DMS79 treated with DMSO at 0.1 percent for 48 hours (cell line): ENCODE measurements at places on chromosomes 16 and 17.
A peak's percentile ranks its signal among the peaks of the same experiment; 100 is the strongest.

GRCh38 chr16:27444015-27444414 lies 42.0 kb downstream of the IL21R start:
- no peak for DNase-seq

- DNase-seq: no peak
These were observed 331.8 kb downstream of the TMEM114 start for GRCh38 chr16:8258523-8258922.

- DNase-seq: no peak
These were observed 5.6 kb upstream of the TMEM88 start for GRCh38 chr17:7849130-7849750.

- DNase-seq: no peak
These were observed 248.8 kb downstream of the HS3ST3A1 start for GRCh38 chr17:13352747-13353415.

- DNase-seq: no peak
These were observed 7.1 kb upstream of the CMTM4 start for GRCh38 chr16:66703406-66704215.

DNA sequence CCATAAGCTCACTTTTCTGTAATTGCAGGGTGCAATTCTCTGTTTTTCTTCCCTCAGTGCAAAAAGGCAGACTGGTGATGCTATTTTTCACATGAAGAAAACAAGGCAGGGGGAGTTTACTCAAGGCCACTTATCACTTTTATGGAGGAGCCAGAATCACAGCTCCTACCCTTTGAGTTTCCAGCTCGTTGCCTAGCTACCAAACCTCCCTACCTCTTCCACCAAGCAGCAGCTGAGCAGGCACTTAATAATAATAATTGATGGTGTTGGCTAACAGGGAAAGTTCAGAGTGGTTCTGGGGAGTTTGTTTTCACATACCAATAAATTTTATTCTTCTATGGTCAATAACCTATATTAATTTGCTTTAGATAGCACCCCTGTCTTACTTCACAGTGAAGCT lies 31.9 kb upstream of the MPHOSPH6 start:
- DNase-seq: peak; percentile 25

DNA sequence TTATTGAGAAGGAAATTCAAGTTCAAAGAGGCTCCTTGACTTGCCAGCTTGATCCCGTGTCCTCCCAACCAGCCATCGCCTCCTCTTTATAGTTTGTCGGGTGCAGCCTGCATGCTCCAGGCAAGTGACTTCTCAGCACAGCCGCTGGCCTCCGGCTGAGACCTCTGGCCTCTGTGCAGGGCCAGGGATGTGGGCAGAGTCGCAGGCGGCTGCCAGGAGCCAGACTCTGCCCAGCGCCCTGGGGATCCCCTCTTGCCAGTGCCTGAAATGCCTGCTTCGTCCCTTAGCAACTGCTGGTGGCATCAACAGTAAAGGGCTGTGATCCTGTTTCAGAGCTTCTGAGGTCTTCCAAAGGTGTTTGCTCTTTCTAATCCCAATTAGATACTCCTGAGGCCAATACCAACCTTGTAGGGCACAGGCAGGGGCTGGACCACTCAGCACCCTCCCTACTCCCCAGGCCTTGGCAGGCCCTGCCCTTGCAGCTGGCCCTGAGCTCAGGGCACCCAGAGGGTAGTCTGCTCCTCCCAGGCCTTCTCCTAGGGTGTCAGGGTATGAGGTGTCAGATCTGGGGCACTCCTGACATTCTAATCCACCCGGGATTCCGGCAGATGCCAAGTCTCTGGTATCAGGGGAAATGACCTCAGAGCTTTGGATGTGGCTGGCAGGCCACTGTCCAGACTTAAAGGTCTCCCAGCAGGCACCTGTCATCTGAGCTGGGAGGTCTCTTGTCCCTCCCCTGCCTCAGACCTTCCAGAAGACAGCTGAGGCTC lies 68.0 kb upstream of the SIAH1 start:
- DNase-seq: no peak

GRCh38 chr16:13793841-13794409 lies 126.0 kb upstream of the ERCC4 start:
- DNase-seq: no peak

- no peak for DNase-seq
These were observed 19.0 kb upstream of the GNG13 start for GRCh38 chr16:819336-820043.

GRCh38 chr16:68206245-68206644 lies 29.7 kb downstream of the ESRP2 start:
- no peak for DNase-seq

DNA sequence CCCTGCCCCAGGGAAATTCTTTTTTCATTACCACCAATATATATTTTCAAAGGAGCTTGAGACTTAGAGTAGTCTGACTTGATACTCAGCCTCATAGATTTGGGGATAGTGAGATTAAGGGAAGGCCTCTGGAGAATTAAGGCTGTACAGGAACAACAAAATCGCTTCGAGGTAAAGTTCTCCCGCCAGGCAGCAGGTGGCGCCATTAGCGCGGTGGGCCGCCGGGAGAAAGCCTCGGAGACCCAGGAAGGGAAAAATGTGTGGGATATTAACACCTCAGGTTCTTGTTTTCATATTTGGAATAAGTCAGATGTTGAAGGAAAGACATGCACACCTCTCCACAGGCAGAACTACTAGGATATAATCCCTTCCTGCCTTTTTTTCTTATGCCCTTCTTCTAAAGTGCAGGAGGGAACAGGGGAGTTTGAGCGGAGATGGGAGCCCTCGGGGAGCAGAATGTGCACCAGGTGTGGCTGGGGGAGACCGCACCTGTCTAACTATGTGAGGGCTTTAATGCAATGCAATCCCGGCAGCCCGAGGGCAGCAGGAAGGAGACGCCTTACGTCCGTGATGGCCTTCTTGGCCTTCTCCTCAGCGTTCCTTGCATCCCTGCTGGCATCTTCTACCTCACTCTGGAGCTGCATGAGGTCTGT lies 25.9 kb downstream of the MYH3 start:
- no peak for DNase-seq

GRCh38 chr16:85503679-85504231 lies 109.4 kb upstream of the GSE1 start:
- no peak for DNase-seq

- no peak for DNase-seq
These were observed 21.2 kb upstream of the MTSS2 start for GRCh38 chr16:70706948-70707465.

- no peak for DNase-seq
These were observed 5.1 kb downstream of the KRT13 start for GRCh38 chr17:41500131-41500911.

GRCh38 chr17:29115961-29116803 lies 64.0 kb downstream of the MYO18A start:
- DNase-seq: peak; percentile 6

DNA sequence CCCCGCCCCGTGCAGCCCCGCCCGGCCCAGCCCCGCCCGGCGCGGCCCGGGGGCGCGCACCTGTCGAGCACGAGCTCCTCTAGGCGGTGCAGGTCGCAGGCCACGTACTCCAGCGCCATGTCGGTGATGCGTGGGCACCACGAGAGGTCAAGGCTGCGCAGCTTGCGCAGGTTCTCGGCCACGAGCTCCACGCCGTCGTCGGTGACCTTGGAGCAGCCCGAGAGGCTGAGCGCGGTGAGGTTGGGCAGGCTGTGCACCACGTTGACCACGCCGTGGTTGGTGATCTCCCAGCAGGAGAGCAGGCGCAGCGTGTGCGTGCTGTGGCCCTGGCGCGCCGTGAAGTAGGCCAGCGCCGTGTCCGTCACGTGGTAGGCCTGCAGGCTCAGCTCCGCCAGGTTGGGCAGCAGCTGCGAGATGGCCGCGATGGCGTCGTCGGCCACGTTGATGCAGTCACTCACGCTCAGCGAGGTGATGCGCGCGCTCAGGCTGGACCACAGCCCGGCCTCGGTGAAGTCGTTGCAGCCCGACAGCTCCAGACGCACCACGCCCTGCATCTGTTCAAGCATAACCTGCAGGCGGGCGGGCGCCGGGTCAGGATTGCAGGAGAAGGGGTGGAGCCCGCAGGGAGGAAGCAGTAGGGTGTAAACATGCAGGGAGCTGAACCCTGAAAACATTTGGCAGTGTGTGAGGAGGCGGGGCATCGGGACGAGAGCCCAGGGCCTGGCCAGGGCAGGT lies 5.3 kb upstream of the WDR24 start:
- peak; percentile 95 for DNase-seq

DNA sequence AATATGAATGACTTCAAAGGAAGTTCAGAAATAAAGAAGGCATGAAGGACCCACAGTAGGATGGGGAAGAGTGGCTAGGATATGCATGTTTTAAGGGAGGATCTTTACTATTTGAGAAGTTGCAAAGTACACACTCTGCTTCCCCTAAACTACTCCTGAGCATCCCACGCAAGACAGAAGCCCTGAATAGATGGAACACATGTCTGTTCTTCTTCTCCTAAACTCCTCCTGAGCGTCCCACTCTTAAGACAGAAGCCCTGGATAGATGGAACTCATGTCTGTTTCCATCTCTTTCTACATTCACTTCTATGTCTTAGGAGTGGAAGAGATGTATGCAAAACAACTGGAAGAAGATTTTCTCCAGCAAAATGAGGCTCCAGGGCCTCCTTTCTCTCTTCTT lies 88.4 kb downstream of the VAT1L start:
- DNase-seq: no peak

GRCh38 chr17:58755577-58756245 lies at the start of gene PPM1E:
TSS of gene PPM1E (plus strand) at chr17:58755854.
- DNase-seq: peak; percentile 79

GRCh38 chr17:63431939-63432804 lies 13.9 kb downstream of the CYB561 start:
- DNase-seq: no peak

GRCh38 chr17:76368545-76368944 lies 14.8 kb upstream of the PRPSAP1 start:
- no peak for DNase-seq

DNA sequence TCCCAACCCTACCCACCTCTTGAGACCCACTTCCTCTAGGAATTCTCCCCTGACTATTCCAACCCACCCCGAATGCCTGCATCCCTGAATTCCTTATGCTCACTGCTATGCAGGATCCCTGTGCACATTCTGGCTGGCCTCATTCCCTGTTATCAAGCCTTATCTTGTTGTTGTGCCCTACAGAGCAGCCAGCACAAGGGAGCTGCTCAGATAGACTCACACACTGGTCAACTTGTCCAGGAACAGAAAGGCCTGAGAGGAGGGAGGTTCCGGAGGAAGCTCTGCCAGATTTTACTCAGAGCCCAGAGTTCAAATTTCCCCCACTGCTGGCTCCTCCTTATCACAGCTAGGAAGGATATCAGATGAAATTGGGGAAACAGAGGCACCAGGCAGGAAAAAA lies 24.8 kb upstream of the MYO18A start:
- DNase-seq: no peak

- no peak for DNase-seq
These were observed 127.9 kb upstream of the CDH11 start for GRCh38 chr16:65249768-65250167.

GRCh38 chr17:47273245-47273644 lies 19.6 kb downstream of the ITGB3 start:
- no peak for DNase-seq

GRCh38 chr16:83856792-83857191 lies 42.1 kb upstream of the MLYCD start:
- DNase-seq: no peak

DNA sequence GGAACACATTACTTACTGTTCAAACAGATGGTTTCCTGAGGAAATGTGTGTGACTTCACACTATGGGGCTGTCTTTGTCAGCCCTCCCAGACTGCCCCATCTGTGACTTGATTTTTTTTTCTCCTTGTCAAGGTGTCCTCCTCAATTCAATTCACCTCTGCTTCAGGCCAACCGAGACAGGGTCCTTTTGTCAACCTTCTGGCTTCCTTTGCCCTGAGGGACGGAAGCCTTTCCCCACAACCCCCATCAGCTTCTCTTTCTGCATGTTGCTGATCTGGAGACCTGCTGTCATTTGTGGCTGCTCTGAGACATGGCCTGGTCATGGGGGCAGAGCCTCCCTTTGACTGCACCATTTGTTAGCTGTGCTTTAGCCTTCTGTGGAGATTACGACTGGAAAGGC lies 21.3 kb upstream of the RGS9 start:
- no peak for DNase-seq

DNA sequence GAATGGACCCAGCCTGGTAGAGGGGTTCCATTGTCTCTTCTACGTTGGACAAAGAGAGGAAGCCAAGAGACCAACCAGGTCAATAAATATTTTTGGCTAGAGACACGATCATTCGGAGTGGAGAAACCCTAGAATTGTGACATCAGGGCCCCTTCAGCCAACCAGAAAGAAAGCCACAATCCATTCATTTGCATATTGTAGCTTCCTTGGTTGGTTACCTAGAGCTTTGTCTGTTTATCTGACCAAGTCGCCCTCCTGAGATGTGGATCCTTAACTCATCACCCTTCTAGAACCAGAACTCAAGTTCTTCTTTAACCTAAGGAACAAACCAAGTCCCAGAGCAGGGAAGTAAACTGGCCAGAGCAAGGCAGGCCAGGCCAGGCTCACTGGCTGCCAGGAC lies at the start of gene CCDC182:
TSS of gene CCDC182 (minus strand) at position 58 of the 400 bp plus-strand sequence. CDS start at position 31, 27 bp downstream.
- no peak for DNase-seq

GRCh38 chr16:89511374-89511773 lies 3.2 kb downstream of the SPG7 start:
- no peak for DNase-seq

- DNase-seq: no peak
These were observed 12.3 kb upstream of the SPAG9 start for GRCh38 chr17:51132964-51133319.

GRCh38 chr16:23994615-23995014 lies 158.8 kb downstream of the PRKCB start:
- no peak for DNase-seq

DNA sequence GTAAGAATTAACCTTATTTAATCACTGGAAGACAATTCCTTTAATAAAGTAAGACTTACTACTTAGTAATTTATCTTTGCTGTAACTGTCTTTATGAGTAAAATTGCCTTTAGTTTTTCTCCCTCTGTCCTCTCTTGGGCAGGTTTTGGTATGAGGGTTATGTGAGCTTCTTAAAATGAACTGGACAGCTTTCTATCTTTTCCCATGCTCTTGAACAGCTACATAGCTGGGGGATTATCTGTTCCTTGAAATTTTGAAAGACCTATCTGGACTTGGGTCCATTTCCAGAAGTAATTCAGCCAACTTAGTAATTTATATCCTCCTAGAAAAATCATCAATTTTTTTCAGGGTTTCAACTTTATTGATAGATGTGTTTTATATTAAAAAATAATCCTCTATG lies 3.6 kb upstream of the MYH1 start:
- no peak for DNase-seq
